T-helper 9 cell (primary cell): ENCODE measurements at places on chromosomes 7 and 10.

DNA sequence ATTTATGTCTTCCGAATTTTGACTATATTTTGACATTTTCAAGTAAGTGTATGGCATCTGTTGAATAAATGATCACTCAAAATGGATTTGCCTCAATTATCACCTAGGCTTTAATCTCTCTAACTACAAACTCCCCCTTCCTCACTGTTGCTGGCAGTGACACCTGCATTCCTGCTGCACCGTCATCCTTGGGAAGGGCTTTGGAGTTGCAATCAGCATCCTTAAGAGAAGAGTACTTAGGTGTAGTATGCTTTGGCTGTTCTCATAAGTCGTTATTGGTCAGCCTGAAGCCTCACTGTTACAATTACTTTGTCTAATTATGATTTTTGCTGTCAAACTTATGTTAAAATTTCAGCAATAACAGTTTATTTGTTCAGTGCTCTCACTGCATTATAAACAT is 415.0 kb downstream of the NRG3 start:
- no peak for DNase-seq

DNA sequence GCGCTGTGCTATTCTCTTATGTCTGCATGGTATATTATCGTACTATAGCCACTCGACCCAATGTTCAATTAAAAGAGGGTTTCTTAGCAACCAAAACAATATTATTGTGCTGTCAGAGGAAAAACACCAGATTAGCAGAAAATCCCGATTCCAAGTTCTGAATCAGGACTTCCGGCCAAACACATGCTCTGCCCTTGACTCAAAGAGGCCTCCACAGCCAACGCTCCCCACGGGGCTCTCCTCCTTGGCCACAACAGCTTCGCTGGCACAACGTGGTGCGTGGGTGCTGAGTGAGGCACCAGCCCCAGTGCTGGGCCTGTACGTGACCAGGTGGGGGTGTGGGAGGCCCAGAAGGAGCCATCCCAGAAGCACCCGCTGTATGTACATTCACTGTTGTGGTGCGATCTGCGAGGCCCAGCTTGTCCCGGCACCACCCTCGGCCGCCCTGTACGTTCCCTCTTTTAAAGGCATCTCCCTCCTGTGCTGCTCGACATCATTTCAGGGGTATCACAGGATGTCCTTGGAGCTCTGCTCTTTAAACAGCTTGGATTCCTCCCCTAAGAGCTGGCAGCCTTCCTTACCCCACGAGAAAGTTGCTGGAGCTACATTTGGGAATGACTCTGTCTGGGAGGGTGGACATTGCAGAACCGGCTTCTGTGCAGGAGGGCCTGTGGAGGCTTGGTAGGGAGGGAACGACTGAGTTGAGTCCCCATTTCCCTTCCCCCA is 736.2 kb downstream of the PARD3 start:
- DNase-seq = no peak

- DNase-seq = no peak
These were observed 75.3 kb upstream of the CPXM2 start for GRCh38 chr10:123966896-123967231.

DNA sequence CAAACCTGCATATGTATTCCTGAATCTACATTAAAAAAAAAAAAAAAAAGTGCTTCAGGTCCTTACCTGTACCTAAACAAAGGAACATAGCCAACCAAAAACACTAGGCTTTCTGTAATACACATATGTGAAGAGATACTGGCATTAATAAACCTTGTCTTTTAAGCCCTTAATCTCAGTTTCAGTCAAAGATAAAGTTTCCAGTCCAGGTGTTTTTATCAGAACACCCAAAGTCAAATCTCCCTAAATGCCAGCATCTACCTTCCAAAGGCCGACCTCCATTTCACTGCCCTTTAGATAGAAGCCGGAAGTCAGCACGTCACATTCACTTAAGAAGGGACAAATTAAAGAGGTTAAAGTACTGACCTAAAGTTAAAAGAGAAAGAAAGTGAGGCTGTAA is 79.8 kb upstream of the NEBL start:
- DNase-seq = no peak

- DNase-seq = no peak
These were observed 152.6 kb downstream of the SLC16A9 start for GRCh38 chr10:59557052-59557451.

DNA sequence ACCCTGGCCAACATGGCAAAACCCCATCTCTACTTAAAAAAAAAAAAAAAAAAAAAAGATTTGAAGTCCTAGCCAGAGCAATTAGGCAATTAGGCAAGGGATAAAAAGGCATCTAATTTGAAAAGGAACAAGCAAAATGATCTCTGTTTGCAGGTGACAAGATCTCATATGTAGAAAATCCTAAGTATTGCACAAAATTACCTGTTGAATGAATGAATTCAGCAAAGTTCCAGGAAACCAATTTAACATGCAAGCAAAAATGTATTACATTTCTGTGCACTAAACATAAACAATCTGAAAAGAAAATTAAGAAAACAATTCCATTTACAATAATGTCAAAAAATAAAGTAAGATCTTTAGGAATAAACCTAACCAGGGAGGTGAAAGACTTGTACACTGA is 5.2 kb downstream of the PILRB start:
- DNase-seq = no peak

DNA sequence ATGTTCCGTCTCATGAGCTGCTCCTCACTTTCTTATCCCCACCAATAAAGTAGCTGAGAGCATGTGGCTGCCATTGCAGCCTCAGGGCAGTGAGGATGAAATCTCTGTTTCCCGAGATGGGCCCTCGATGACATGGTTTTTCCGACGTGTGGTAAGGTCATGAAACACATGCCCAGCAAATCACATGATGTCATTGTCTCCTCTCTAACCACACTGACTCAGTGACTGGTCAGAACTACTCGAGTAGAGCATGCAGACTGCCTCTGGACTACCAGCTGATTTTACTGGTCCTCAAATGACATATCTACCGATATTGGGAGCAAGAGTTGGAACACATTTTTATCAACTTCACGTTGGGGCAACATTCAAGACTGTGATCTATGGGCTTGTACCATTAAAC is 786.1 kb downstream of the CNTNAP2 start:
- DNase-seq = no peak

DNA sequence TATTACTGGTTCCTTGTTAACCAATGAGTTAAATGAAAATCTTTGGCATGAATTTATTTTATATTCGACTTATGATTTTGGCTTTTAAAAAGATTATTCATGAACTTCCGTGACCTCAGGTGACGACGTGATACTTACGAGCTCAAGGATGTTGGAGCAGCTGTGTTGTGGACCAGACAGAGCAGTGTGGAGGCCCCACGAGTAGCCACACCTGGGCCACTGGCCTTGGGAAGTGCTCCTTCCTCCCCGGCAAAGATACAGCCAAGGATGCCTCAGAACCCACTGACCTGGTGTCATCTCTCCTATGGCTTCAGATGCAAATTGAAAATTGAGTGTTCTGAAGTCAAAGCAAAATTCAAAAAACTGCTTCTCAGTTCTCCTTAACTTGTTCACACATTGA is 147.5 kb upstream of the PPP2R2D start:
- DNase-seq = no peak

- DNase-seq = no peak
These were observed 998.3 kb downstream of the GATA3 start for GRCh38 chr10:9052767-9053166.

- DNase-seq = peak; percentile 58
These were observed 5.3 kb downstream of the HOXA11 start for GRCh38 chr7:27179503-27180430.

GRCh38 chr10:51748959-51749358 is 49.6 kb upstream of the CSTF2T start:
- no peak for DNase-seq

DNA sequence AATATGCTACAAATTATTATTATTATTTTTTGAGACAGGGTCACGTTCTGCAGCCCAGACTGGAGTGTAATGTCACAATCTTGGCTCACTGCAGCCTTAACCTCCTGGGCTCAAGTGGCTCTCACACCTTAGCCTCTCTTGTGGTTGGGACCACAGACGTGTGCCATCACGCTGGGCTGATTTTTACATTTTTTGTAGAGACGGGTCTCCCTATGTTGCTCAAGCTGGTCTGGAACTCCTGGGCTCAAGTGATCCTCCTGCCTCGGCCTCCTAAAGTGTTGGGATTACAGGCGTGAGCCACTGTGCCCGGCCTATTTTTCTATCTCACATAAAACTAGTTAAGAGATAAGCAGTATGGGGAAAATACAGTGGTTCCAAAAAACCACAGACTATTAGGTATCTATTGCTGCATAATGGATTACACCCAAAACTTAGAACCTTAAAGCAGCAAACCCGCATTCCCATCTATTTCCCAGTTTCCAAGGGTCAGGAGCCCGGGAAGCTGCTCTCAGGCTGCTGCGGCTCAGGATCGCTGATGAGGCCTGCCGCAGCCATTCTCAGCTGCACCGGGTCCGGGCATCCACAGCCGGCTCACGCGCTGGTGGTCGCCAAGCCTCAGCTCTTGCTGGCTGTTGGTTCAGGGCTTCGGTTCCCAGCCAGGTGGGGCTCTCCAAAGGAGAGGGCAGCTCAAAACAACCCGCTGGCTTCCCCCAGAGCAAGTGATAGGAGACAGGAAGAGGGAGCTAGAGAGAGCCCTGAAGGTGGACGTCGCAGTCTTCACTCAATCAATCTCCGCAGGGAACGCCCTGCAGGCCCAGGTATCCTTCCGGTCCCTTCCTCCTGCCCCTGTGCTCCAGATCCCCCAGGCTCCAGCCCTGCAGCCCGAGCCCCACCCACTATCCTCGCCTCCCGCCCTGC is 128.2 kb downstream of the UBE2H start:
- DNase-seq = no peak

GRCh38 chr10:49220031-49220430 is 31.8 kb upstream of the TMEM273 start:
- no peak for DNase-seq

GRCh38 chr10:21398563-21399231 is 126.8 kb downstream of the SKIDA1 start:
- no peak for DNase-seq

DNA sequence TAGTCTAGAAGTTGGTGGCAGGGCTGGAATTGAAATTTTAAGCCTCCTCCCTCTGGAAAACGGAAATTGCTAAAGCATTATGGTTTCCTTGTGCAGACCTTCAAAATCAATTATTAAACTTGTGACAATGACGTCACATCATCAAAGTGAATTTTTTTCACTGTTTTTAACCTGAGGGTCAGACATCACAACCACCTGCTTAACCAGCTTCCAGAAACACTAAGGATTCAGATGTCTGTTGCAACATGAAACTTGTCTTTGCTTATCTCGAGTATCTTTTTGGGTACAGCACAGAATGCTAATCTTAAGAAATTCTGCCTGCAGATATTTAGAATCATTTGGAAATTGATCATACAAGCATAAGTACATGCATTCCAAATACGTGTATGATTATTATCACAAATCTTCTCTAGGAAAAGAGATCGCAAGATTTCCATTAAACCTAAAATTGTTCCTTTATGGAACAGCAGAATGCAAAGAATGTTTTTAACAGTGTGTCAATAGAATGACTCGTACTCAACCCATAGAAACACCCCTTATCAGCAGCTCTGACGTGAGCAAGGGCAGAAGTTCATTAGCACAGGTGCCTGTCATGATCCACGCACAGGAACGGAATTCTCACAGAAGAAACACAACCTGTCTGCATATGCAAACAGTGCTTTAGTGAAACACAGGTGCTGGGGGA is 4.1 kb upstream of the GTPBP4 start:
- no peak for DNase-seq

- DNase-seq = no peak
These were observed 37.9 kb downstream of the SKIDA1 start for GRCh38 chr10:21487416-21488180.

DNA sequence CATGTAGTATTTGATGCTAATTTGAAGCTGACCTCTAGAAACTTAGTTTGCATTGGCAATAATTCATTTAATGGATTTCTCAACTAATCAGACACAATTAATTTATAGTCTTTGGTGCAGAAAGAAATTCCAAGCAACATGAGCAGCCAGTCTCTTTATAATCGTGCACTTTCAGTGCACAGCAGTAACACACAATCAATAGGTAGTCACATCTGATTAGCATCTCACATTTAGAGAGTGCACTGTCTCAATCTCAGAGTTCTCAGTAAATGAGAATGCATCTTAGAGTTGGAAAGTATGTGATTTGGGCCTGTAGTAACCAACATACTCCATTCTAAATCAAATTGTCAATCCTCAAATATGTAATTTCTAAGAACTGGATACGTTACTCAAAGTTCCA is 377.6 kb downstream of the POM121L12 start:
- DNase-seq = no peak

- no peak for DNase-seq
These were observed 8.4 kb upstream of the PGAM2 start for GRCh38 chr7:44073664-44074348.

- DNase-seq = no peak
These were observed 35.5 kb downstream of the KDM7A start for GRCh38 chr7:140141256-140141655.

- no peak for DNase-seq
These were observed 128.4 kb downstream of the ALOX5 start for GRCh38 chr10:45502458-45502857.

DNA sequence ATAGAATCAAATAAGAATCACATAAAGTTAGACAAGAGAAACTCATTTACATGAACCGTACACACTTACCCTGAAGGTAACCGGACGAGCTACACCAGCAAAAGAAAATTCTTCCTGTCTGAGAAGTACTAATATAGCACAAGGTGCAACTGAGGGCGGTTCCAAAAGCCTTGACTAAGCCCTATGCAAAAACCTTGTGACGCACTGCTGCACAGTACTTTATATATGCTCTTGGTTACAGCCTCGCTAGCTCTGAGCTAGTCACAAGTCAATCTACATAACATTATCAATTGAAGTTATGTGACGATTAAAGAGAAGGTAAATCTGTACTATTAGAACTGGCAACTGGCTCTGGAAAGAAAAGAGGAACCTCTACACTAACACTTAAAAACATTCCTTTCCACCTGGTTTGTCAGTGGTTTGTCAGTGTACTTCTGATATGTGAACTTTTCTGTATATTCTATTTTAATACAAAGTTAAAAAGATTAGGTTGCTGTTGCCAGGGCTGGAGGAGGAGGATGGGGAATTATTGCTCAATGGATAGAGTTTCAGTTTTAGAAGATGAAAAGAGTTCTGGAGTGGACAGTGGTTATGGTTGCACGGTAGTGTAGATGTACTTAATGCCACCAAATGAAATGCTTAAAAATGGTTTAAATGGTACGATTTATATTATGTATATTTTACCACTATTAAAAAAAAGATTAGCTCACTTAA is 21.6 kb downstream of the NT5C3A start:
- peak; percentile 44 for DNase-seq

- no peak for DNase-seq
These were observed 31.9 kb downstream of the LCOR start for GRCh38 chr10:96863922-96864543.

- DNase-seq = no peak
These were observed 416.8 kb downstream of the GALNT17 start for GRCh38 chr7:71548746-71549145.
